WTC11 (cell line): ENCODE measurements at places on chromosomes 3 and 15. TPM values are rescaled to one million over a fixed set of nuclear protein-coding genes. Genes with fewer than 3 reads are reported as not detected.
A peak's percentile ranks its signal among the peaks of the same experiment; 100 is the strongest.

HIGD2B gene
- total RNA-seq: 0.18 TPM in 1 of 3 replicates, not detected in the others

AADACL2 gene
- total RNA-seq: not detected in 3 replicates

SNUPN gene
- 25.9 to 28.4 TPM (median 27.9 TPM) in 3 replicates for total RNA-seq

TTC21A gene
- total RNA-seq: 3.8 to 4.6 TPM (median 4.4 TPM) in 3 replicates

BTLA gene
- 0.14 to 0.37 TPM in 2 of 3 replicates, not detected in the other for total RNA-seq

CRABP1 gene
- total RNA-seq: 374 to 444 TPM (median 377 TPM) in 3 replicates

IGSF11 gene
- total RNA-seq: 1.6 to 2.0 TPM (median 1.7 TPM) in 3 replicates

PLA2G4E gene
- 0.02 TPM in 1 of 3 replicates, not detected in the others for total RNA-seq

HLTF gene
- 62.4 to 84.0 TPM (median 73.8 TPM) in 3 replicates for total RNA-seq

REC114 gene
- total RNA-seq: not detected in 3 replicates

SI gene
- not detected in 3 replicates for total RNA-seq

THUMPD3 gene
- total RNA-seq: 55.2 to 67.5 TPM (median 66.0 TPM) in 3 replicates

GRCh38 chr3:58188921-58189451, 21.8 kb downstream of the DNASE1L3 start:
- H3K27me3 ChIP-seq: no peaks in the 10 kb centered on the region
- no peak for DNase-seq
- peaks cover 16% of the 10 kb centered on the region for H3K4me1 ChIP-seq
- H3K27ac ChIP-seq: no peak overlapping the region
- H3K4me3 ChIP-seq: no peak overlapping the region

DNA sequence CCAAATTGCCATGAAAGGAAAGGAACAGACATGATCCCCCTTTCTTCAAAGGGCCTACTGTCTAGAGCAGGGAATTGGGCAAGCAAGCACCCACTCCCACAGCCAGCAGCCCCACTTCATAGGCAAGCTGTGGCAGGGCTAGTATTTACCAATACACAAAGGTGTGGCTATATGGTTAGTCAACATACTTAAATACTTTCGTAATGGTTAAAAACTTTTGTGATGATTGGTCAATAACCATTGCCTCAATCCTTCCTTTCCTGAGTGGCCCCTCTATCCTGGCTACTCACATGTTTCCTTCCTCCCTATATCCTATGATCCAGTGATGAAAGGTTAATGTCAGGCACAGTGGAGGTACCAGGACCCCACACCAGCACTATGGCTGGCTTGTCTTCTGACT, 30.1 kb upstream of the ARL8B start:
- H3K4me1 ChIP-seq: peaks cover 9% of the 10 kb centered on the region
- no peak overlapping the region for H3K27ac ChIP-seq
- no peak overlapping the region for H3K4me3 ChIP-seq
- no peaks in the 10 kb centered on the region for H3K36me3 ChIP-seq
- H3K27me3 ChIP-seq: peaks cover 30% of the 10 kb centered on the region

DNA sequence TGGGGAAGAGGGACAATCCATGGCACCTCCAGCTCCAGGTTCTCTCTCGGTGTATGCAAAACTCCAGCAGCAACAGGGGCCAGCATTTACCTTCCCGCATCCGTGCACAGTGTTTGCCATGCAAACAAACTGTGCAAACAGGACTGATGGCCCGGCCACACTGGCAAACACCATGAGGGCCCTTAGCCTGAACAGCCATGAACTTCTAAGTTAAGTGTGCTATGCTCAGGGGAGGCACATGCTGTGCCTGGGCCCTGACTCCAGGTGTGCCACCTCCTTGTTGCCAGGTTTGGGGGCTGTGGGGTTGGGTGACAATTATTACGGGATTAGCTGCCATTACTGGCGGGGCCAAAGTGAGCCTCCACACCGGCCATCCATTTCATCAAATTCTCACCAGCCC, 57.5 kb downstream of the CACNA2D2 start:
- no peaks in the 10 kb centered on the region for H3K36me3 ChIP-seq
- H3K4me1 ChIP-seq: peaks cover 18% of the 10 kb centered on the region
- H3K27me3 ChIP-seq: no peaks in the 10 kb centered on the region
- no peak overlapping the region for H3K27ac ChIP-seq
- H3K4me3 ChIP-seq: no peak overlapping the region
- DNase-seq: no peak

DNA sequence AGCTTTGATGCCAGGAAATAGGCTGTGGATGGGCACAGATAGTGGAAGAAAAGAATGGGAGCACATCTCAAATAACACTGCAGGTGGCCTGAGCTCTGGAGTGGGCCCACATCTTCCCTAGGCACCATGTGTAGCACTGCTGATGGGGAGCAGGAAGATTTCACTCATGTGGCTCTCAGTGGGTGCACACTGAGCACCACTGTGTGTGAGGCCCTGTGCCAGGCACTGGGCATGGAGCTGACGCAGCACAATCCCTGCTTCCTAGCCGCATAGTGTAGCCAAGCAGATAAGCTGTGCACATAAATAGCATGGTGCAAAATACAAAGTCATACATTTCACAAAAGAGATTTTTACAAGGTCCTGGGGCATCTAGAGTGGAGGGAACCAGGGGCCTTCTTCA, 101.6 kb downstream of the MOBP start:
- H3K4me1 ChIP-seq: no peaks in the 10 kb centered on the region
- H3K27me3 ChIP-seq: no peaks in the 10 kb centered on the region
- no peak for DNase-seq
- peaks cover 4% of the 10 kb centered on the region; the same call in 1 of the 2 replicates for H3K36me3 ChIP-seq
- H3K4me3 ChIP-seq: no peak overlapping the region
- no peak overlapping the region for H3K27ac ChIP-seq

DNA sequence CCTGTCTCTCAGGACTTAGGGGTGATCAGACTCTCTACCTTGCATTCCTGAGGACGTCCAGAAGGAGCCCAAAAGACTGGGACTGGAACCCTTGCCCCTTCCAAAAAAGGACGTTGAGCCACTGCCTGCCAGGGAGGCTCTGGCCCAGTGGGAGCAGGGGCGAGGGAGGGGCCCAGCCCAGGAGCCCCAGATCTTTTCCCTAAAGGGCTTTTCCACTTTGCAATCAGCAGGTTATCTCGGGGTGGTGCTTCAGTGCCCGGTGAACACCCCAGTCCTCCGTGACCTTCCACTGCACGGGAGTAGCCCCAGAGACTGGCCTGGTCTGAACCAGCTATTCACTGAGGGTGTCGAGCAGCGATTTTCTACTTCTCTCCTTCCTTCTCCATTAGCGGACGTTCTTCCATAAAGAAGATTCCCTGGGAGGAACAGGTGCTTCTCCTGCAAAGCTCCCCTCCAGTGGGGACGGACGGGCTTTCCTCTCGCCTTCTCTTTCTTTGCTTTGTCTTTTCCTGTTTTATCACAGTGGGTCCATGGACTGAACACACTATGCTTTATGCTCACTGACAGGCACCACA, 113.7 kb downstream of the CHSY1 start:
- peak overlapping the region; percentile 3; the same call in 1 of the 2 replicates for H3K27ac ChIP-seq
- no peak overlapping the region for H3K4me3 ChIP-seq
- no peaks in the 10 kb centered on the region; the same call in 1 of the 2 replicates for H3K27me3 ChIP-seq
- DNase-seq: no peak

GRCh38 chr15:96320703-96321638, 9.5 kb upstream of the NR2F2 start:
- no peaks in the 10 kb centered on the region for H3K36me3 ChIP-seq
- peaks cover 52% of the 10 kb centered on the region for H3K4me1 ChIP-seq
- no peak overlapping the region for H3K27ac ChIP-seq
- DNase-seq: peak; percentile 17
- H3K27me3 ChIP-seq: peaks cover 98% of the 10 kb centered on the region
- peak overlapping the region; percentile 54 for H3K4me3 ChIP-seq

GRCh38 chr15:39075311-39075710, 505.6 kb upstream of the THBS1 start:
- DNase-seq: no peak
- H3K4me1 ChIP-seq: no peaks in the 10 kb centered on the region
- no peaks in the 10 kb centered on the region for H3K27me3 ChIP-seq

DNA sequence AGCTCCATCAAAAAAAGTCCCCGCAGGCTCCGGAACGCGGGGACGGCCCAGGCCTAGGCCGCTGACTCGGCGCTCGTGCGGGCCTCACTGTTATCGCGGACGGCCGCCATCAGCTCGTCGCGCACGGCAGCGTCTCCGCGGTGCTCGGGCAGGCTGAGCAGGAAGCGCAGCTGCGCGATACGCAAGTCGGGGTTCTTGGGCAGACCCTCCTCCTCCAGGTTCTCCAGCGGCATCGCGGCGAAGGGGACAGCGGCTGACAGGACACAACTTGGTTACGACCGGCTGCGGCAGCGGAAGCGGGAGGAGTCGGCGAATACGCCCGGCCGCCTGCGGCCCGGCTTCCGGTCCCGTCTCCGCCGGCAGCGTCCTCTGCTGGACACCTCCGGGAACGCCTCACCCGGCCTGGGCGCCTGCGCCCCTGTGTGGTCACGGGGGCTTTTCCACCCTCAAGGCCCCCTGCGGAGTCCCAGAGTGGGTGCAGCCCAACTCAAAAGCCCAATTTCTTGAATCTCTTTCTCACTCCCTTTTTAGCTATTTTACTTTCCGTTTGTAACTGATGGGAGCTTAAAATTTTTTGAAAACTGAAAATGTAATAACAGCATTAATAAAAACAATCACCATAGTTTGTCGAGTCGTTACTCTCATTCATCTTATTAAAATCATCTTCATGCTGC, at the start of gene PSMD6:
Gene PSMD6, minus strand, starts transcription at position 308 of the 674 bp plus-strand sequence. Its CDS starts 75 bp downstream, at position 233.
- peaks cover 29% of the 10 kb centered on the region for H3K36me3 ChIP-seq
- H3K4me1 ChIP-seq: peaks cover 16% of the 10 kb centered on the region
- no peaks in the 10 kb centered on the region for H3K27me3 ChIP-seq
- H3K27ac ChIP-seq: peak within 1 kb of the TSS; percentile 27; the same call in 1 of the 2 replicates

DNA sequence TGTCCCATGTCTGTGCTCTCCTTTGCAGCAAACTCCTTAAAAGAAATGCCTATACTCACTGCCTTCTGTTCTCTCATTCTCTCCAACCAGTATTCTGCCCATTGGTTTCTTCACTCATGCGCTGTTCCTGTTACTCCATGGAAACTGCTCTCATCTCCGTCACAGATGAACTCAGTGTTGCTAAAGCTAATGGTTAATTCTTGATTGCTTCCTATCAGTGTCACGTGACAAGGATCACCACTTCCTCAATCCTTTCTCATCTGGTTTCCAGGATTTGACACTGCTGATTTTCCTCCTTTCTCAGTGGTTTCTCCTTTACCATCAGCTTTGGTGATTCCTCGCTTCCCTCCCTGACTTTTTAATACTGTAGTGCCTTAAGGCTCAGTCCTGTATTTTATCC, 2.6 kb downstream of the DPH3 start:
- H3K4me1 ChIP-seq: peaks cover 19% of the 10 kb centered on the region
- H3K4me3 ChIP-seq: no peak overlapping the region
- peaks cover 6% of the 10 kb centered on the region for H3K36me3 ChIP-seq
- no peak for DNase-seq
- H3K27ac ChIP-seq: no peak overlapping the region
- no peaks in the 10 kb centered on the region; the same call in 1 of the 2 replicates for H3K27me3 ChIP-seq

- no peak overlapping the region for H3K4me3 ChIP-seq
- peaks cover 25% of the 10 kb centered on the region for H3K4me1 ChIP-seq
- H3K36me3 ChIP-seq: peaks cover 1% of the 10 kb centered on the region
- no peak for DNase-seq
- no peak overlapping the region for H3K27ac ChIP-seq
- no peaks in the 10 kb centered on the region for H3K27me3 ChIP-seq
These were observed 171.3 kb upstream of the GADL1 start for GRCh38 chr3:31065765-31066164.

GRCh38 chr3:15654891-15655290, 53.3 kb downstream of the BTD start:
- peaks cover 18% of the 10 kb centered on the region for H3K4me1 ChIP-seq
- no peak for DNase-seq
- H3K27ac ChIP-seq: no peak overlapping the region
- no peak overlapping the region for H3K4me3 ChIP-seq
- no peaks in the 10 kb centered on the region; the same call in 1 of the 2 replicates for H3K27me3 ChIP-seq

GRCh38 chr3:11576453-11576852, 67.3 kb downstream of the VGLL4 start:
- H3K4me3 ChIP-seq: no peak overlapping the region
- DNase-seq: no peak
- peak overlapping the region; percentile 62; the same call in 1 of the 2 replicates for H3K27ac ChIP-seq
- H3K4me1 ChIP-seq: peaks cover 9% of the 10 kb centered on the region

- H3K27ac ChIP-seq: no peak overlapping the region
- H3K4me1 ChIP-seq: peaks cover 5% of the 10 kb centered on the region; the same call in 1 of the 2 replicates
- no peak overlapping the region for H3K4me3 ChIP-seq
- no peaks in the 10 kb centered on the region for H3K36me3 ChIP-seq
- no peak for DNase-seq
- H3K27me3 ChIP-seq: no peaks in the 10 kb centered on the region
These were observed 281.8 kb upstream of the ARRDC4 start for GRCh38 chr15:97678656-97679055.

DNA sequence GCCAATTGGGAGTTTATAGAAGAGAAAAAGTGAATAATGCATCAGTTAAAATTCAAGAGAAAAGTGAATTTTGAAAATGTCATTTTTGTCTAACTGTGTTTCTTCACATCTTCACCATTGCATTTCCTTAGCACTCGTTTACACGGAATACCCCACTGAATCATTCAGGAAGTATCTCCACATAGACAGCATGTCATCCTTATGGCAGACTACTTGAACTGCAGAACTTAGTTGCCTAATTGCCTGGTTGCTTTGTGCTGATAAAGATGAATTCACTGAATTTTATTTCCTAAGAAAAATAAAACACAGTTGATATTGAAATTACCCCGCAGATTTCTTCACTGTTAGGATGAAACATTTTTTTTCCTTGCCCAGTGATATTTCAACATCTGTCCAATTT, 627.1 kb downstream of the ROBO1 start:
- DNase-seq: no peak
- H3K36me3 ChIP-seq: no peaks in the 10 kb centered on the region

DNA sequence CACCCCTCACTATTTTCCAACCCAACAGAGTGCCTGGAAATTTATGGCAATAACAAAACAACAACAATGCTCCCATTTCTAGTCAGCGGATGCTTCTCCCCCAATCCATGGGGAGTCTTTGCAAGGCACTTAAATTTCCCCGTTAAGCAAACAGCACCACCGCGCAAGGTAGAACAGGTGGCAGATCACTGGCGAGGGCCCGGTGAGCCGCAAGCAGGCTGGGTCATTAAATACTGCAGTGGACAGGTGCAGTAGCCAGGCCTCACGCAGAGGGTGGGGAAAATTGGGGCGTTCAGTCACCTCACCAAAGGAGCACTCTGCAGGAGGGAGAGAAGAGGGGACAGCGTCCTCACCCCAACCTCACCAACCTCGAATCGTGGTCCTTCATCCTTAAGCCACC, 147.5 kb downstream of the NTRK3 start:
- no peak overlapping the region for H3K4me3 ChIP-seq
- no peak overlapping the region for H3K27ac ChIP-seq
- DNase-seq: no peak
- H3K27me3 ChIP-seq: 0 out of 2 replicates have a peak, but pooled peaks cover 3% of the 10 kb centered on the region

GRCh38 chr3:71006810-71007785, 576.4 kb downstream of the FOXP1 start:
- peaks cover 22% of the 10 kb centered on the region for H3K27me3 ChIP-seq
- H3K36me3 ChIP-seq: no peaks in the 10 kb centered on the region
- DNase-seq: no peak
- no peak overlapping the region; the same call in 1 of the 2 replicates for H3K27ac ChIP-seq
- H3K4me1 ChIP-seq: peaks cover 32% of the 10 kb centered on the region

DNA sequence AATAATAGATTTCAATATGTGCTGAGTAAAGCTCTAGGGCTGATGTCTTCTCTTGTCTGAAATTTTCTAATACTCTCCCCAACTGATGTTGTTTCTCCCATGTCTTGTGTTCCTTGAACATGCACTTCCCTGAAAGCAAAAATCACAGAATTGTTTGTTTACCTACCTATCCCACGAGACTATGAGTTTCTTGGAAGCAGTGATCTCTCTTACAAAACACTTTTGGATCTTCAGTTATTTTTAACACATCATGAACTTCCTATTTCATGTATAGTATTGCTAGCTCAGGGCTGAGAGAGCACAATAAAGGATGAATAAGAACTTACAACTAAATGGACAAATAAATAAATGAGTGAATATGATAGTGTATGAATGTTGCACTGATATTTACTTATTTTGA, 365.0 kb downstream of the ROBO2 start:
- H3K4me3 ChIP-seq: no peak overlapping the region
- H3K4me1 ChIP-seq: peaks cover 5% of the 10 kb centered on the region; the same call in 1 of the 2 replicates
- DNase-seq: no peak
- H3K27ac ChIP-seq: 0 out of 2 replicates have a peak overlapping the region, but pooled peaks have one; percentile 18
